Brain (organoid and tissue), 16 donors: ENCODE measurements at places on chromosomes 7 and 10. TPM values are rescaled to one million over a fixed set of nuclear protein-coding genes. Genes with fewer than 3 reads are reported as not detected.

The PSAP gene
- polyA plus RNA-seq, result 1,531 TPM

The CHST3 gene
- polyA plus RNA-seq, result 11.4 TPM

The TRIM50 gene
- 0.34 TPM for polyA plus RNA-seq

The GPRIN2 gene
- not detected for polyA plus RNA-seq

The SUN3 gene
- polyA plus RNA-seq, result not detected

The UCN3 gene
- polyA plus RNA-seq, result 19.8 TPM

The ZNF394 gene
- 10.6 TPM for polyA plus RNA-seq

The HOXA13 gene
- polyA plus RNA-seq, result 0.54 TPM

The SCIN gene
- polyA plus RNA-seq, result 2.5 TPM

The GLI3 gene
- 1.2 TPM for polyA plus RNA-seq

The NPY gene
- 9.0 TPM for polyA plus RNA-seq

The KMT2E gene
- polyA plus RNA-seq, result 27.1 TPM

The PALD1 gene
- 6.4 TPM for polyA plus RNA-seq

The SPDYE11 gene
- not detected for polyA plus RNA-seq

The ANKRD1 gene
- not detected for polyA plus RNA-seq

The C7orf57 gene
- not detected for polyA plus RNA-seq

The TWIST1 gene
- polyA plus RNA-seq, result 0.19 TPM

The TAS2R3 gene
- polyA plus RNA-seq, result not detected

The GATA3 gene
- not detected for polyA plus RNA-seq

The ASAH2 gene
- polyA plus RNA-seq, result 0.31 TPM
